ENCODE measurements at places on chromosomes 5 and 9.
A peak's percentile ranks its signal among the peaks of the same experiment; 100 is the strongest.

- DNase-seq, result no peak
Measured at GRCh38 chr9:17967731-17968130, 388.9 kb downstream of the SH3GL2 start.

- peak; percentile 33 for DNase-seq
Measured at GRCh38 chr5:179060116-179061008, at the start of gene ZNF354C. Gene ZNF354C, plus strand, starts transcription at chr5:179060373. Its CDS starts 1,696 bp downstream, at chr5:179062069.

- no peak for DNase-seq
Measured at GRCh38 chr9:94870465-94870792, 143.9 kb downstream of the AOPEP start.

GRCh38 chr9:77563174-77563573 is 84.9 kb downstream of the GNA14 start:
- DNase-seq, result no peak

GRCh38 chr5:131536211-131536826 is 98.7 kb downstream of the RAPGEF6 start:
- DNase-seq, result no peak

- DNase-seq, result no peak
Measured at GRCh38 chr5:154077696-154078095, 38.9 kb downstream of the MFAP3 start.

GRCh38 chr5:74801941-74802340 is 34.9 kb downstream of the NSA2 start:
- DNase-seq, result no peak

DNA sequence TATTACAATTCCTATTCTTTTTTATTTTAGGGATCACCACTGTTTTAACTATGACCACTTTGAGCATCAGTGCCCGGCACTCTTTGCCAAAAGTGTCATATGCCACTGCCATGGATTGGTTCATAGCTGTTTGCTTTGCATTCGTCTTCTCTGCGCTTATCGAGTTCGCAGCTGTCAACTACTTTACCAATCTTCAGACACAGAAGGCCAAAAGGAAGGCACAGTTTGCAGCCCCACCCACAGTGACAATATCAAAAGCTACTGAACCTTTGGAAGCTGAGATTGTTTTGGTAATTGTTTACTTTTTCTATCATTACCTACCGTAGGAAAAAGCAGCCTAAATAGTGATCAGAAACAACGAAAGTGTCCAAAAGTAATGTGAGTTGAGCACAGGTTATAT is 6.4 kb downstream of the GABRA6 start:
- no peak for DNase-seq

DNA sequence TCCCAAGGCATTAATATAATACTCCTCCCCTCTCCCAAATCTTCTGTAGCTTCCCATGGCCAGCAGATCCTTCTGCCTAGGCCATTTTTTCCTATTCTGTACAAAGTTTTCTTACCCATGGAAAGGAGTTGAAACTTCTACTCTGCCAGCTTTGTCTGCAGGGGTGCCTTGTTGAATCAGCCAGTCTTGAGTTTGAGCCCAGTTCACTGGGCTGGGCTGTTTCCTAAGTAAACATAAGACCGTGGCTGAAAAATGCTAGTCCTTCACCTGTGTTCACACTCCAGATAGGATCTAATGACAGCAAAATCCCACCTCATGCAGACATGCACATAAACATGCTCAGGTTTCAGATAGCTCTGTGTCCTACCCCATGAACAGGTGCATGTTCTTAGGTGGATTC is 10.4 kb downstream of the TEX48 start:
- no peak for DNase-seq

DNA sequence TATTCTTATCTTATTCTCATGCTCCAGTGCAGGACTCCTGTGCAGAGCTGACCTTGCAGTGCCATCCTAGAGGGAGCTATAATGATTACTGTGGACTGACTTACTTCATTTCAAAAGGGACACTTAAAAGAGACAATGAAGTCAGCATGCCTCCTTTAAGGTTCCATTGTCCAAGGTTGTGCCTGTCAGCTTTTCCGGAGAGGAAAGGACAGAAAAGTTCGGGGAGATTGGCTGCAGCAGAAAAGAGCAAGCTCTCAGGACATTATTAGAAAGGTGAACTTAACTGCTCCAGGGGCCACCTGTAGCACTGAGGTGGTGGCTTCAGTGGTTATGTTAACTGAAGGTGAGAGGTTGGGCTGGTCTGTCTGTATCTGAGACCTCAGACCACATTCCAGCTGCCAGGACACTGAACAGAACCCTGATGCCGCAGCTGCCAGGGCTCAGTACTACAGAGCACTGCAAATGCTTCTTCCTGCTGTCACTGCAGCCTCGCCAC is 112.9 kb downstream of the ST8SIA4 start:
- no peak for DNase-seq

DNA sequence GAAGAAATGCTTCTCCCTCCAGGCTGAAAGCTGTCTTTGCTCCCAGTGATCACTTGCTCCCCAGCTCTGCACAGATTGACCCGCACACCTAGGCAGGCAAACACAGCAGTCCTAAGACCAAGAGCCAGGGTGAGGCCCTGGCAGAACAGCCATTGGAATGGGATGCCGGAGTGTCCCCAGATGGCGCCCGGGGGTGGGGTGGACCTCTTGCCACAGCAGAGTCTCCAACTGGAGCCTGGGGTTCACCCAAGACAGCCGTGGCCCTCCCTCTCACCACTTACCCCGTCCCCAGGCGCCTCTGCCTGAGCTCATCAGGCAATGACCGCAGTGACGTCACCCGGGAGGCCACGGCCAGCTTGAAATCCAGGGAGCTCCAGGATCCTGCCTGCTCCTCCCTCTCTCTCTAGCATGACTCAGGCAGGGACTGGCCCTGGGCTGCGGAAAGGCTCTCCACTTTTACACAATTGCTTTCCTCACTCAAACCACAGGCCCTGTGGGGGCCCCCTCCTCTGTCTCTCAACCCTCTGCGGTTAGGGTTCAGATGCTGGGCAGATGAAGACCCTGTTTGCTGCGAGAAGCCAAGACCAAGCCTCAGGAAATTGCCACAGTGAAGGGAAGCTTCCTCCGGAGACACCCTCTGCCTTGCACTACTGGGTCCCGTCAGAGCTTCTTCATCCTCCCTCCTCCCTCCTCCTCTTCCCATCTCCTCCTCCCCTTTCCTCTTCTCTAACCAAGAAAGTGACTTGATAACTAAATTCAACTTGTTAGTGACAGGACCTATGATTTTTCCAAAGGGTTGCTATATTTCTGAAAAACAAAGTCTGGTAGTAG is 24.3 kb upstream of the PTGES start:
- peak; percentile 97 for DNase-seq

- DNase-seq, result no peak
Measured at GRCh38 chr9:128201441-128202369, 1.5 kb upstream of the DNM1 start.

GRCh38 chr5:135476615-135477581 is 24.7 kb upstream of the TIFAB start:
- no peak for DNase-seq

GRCh38 chr5:15926586-15926985 is 253.0 kb downstream of the MARCHF11 start:
- DNase-seq, result no peak

DNA sequence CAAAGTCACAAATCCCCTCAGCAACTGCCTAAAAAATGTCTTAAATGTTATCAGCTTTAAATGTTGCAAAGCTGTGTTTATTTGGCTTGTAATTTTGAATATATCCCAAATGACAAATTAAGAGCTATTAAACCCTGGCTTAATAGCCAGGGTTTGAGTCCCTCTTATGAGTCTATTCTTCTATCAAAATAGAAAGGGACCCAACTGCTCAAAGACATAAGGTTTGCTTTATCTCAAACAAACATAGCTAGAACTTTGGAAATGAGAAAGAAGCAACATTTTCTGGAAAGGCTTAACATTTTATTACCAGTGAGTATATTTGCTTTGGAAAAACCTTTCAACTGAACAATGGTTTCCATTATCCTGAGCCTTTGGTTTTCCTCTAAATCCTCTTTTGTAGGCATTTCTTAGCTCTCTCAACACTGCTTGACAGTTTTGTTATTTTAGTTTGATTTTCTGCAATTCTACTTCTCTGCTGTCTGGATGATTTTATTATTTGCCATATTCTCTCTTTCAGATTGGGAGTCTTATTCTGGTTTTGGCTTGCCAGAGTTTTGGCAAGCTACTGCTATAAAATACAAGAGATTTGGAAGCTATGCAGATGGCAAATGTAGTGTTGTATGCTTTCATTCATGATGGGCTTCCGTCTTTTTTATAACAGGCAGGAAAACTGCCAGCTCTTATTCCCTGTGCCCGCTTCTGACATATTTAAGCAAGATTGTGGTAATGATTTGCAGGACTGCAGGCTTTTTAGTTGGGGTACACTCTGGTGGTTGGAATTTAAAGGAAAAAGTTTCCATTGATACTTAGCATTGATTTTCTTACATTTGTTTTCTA is 734.9 kb downstream of the DTWD2 start:
- no peak for DNase-seq

DNA sequence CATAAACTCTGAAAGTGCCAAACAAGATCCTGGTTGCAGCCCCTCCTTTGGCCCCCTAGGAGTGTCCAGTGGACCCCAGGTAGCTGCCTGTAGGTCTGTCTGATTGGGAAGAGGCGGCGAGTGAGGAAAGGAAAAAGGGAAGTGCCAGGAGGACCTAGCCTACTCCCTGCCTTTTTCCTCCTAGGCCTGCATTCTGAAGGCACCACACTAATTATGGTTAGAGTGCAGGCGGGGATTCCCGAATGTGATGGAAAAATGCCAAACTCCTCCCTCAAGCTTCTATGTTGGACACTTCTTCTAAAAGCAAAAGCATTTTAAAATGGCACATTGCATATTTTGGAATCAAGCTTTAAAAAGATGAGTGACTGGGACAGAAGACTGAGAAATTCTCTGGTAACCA is 83.2 kb upstream of the SMIM15 start:
- no peak for DNase-seq

DNA sequence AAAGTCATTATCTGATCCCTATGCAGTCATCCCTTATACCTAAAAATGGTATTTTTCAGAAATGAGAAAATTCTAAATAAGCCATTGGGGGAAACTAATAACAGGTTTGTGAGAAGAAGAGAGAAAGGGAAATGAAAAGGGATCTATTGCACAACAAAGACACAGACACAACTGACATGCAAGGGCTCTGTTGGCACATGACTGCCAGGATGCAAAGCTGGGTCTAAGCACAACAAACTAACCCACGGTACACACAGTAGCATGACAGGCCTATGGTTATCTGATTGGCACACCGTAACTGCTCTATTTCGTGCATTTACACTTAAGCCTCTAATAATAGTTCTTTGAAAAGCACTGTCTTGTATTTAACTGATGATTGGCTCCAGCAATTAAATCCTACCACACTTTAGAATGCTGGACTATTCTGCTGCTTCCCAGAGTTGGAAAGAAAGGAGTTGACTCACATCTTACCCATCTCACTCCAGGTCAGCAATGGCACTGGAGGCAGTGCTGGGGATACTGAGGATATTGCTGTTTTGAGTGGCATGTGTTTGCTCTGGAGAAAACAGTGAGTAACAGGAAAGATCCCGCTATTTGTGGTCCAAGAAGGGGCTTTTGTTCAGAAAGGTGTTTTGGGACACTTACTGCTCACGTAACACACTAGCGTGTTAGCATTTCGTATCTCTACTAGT is 328.3 kb downstream of the GLIS3 start:
- DNase-seq, result no peak

DNA sequence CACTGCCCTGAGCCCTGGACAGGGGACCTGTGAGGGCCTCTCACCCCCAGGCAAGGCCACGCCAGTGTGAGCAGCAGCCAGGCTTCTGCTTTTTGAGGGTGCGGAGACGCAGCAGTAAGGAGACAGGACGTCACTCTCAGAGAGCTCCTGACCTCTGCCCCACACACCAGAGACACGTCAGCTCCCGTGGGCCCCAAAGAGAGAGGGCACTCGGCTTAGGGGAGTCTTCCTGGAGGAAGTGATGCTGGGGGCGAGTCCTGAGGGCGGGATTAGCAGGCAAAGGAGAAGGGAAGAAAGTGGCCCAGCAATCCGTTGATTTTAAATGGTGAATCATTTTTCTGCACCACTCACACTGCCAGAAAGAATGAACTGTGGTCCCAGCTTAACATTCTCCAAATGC is 24.0 kb upstream of the SLC9A3 start:
- DNase-seq, result no peak

DNA sequence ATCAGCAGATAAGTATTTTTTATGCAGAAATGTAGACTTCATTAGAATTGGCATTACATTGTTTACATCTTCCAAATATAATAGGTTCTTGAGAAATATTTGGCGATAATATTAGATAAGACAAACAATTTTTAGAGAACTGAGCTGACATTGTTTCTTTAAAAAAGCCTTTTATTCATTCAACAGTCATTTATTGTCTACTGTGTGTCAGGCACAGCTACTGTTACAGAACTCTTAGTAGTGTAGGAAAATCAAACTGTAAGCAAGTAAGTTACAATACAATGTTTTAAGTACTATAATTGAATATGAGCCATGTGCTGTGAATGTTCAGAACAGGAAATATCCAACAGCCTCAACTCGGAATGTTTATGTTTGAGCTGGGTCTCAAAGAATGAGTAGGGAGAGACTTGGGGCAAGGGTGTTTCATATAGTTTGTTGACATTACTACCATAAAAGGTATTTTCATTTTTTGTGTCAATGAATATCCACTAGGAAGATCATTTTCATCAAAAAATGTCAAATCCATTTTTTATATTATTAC is 114.0 kb downstream of the CDC42SE2 start:
- DNase-seq, result no peak

GRCh38 chr5:9388941-9389674 is 156.8 kb downstream of the SEMA5A start:
- no peak for DNase-seq

- no peak for DNase-seq
Measured at GRCh38 chr5:74810915-74811314, 43.9 kb downstream of the NSA2 start.

DNA sequence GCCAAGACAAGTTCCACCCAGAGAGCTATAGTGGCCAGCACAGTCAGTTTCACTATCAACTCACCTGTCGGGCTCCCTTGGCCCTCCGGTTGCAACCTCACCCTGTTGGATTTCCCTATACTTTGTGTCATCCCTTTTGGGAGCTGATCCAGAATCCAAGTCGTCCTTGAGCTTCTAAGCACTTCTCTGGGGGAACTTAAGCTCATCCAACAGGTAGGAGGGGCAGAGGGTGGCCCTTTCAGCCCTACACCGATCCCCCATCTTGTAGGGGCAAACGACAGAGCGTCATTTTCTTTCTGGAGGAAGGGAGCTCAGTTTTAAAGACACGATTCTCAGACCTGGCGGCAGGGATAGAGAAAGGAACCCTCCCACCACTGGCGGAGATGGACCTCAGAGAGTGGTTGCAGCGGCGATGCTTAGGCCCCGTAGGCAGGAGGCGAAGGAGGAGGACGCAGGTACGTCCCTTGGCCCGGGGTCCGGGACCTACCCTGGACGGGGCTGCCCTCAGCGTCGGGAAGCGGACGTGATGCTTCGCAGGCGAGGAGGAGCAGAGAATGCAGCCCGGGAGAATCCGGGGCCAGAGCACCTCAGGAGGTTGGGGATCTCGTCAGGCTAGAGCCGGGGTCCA is 519 bp downstream of the ZER1 start:
- DNase-seq, result no peak

Data from AG09309 (cell line).